NCI-H1930 (cell line): ENCODE measurements at places on chromosomes 3 and 15.

DNA sequence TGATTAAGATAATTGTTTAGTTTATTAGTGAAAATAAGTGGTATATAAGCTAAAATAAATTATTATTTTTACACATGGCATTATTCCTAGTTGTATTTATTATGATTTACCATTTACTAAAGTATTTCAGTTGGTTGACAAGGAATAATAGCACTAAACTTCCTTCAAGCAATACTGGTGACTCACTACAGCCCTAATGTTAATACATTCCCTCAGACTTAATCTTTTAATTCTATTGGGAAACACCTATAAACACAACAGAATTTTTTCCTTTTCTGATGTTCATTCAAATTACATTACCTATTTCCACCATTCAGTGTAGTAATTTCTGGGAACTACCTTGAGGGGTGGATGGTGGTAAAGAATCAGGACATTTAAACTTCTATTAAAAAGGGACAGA is 264.0 kb downstream of the TIGIT start:
- no peak for DNase-seq

- DNase-seq, result no peak
Measured at GRCh38 chr15:67142092-67142766, 76.8 kb downstream of the SMAD3 start.

DNA sequence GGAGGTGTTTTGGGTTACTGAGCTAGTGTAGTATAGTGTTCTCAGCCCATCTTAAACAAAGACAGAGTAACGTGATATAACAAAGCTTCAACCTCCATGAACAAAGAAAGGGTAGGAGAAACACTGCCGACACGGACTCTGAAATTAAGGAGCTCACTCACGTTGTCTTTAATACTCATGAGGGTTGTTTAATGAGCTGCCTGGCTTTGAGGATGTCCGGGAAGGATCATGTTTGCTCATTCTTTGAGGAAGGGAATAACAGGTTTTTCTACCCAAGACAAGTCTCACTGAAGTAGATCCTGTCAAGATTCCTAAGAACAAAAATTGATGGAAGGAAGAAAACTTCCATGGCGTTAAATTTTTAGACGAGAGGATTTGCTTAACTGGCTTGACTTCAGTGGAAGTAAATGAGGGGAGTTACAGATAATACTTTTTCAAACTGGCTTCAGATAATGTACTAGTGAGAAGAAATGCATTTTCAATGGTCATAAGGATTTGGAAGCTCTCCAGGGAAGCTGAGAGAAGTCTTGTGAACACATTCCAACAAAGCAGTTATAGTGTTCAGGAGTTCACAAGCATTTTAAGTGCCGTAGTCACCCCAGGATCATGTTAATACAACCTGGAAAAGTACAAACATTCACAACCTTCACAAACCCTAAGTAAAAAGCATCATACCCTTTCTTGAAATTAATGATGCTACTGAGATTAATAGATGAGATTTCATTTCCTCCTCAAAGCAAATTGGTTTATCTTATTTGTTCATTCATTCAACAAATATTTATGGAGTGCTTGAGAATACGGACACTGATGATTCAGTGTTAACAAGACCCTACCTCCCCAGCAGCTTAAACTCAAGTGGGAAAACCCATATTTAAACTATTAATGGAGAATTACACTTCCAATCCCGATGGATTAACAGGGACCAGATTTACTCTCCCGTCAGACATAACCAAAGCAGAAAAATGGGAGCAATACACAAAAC is 101.5 kb downstream of the SHQ1 start:
- DNase-seq, result no peak

DNA sequence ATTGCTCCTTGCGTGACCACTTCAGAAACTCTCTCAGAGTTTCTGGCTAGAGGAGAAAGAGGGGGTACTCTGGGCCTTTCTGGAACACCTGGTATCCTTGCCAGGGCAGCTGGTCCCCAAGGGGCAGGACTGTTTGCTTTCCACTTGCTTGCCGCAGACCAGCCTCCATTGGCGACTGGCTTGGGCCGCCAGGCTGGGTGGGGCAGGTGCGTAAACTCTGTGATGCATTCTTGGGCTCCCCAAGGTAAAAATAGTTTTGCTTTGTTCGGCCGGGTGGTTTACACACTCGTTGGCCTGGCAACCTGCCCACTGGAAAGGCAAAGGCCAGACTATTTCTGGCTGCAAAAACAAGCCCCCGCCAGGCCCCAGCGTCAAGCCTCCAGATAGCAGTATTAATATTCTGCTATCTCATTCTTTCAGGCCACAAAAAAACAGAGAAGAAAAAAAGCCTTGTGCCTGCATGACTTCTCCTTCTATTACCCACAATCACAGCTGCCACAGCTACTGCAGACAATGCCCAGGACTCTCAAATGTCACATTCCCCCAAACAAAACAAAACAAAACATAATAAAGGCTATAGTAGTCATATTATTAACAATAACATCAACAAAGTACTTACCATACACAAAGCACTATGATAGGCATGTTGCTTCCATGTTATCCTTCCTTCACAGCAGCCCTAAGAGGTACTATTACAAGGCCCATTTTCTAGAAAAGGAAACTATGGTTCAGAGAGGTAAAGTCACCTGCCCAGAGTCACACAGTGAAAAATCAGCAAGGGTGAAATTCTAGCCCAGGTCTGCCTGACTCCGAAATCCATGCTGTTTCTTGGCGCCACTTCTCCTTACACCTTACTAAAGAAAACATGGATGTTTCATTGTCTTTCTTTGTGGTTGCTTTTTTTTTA is 14.0 kb upstream of the SSUH2 start:
- DNase-seq, result no peak

- no peak for DNase-seq
Measured at GRCh38 chr3:162134571-162134970, 638.0 kb downstream of the OTOL1 start.

DNA sequence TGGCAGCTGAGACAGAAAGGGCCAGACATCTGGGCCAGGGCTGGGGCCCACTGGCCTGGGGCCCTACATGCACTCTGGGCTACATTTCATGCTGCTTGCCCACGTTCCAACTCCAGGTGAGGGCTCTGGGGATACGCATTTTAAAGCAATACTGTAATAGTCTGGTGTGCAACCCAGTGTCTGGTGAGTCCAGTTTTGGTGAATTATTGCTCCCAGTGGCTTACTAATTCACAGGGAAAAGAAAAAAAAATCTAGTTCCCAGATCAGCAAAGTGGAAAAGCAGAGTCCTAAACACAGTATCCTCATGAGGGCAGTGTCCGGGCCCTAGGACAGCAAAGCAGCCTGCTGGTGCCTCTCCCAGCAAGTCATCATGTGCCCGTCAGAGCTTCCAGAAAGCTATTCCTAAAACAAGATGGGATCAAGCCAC is 82.4 kb downstream of the CCNL1 start:
- no peak for DNase-seq

- DNase-seq, result no peak
Measured at GRCh38 chr3:194976874-194977273, 291.2 kb downstream of the FAM43A start.

DNA sequence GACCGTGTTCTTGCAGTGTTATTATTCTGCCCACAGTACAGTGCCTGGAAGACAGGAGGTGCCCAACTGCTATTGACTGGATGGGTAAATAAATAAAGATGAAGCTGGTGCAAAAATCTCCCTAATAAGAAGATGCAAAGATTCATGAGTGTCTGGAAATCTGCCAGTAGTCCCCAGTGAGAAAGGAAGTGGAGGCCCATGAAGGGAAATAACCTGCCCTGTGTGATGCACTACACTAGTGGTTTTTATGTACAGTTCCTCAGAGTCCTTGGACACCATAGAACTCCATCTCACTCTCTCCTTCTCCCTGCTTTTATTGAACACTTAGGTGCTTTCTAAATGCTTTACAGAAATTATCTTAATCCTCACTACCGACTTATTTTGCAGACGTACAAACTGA is 8.3 kb upstream of the SUCLG2 start:
- no peak for DNase-seq

DNA sequence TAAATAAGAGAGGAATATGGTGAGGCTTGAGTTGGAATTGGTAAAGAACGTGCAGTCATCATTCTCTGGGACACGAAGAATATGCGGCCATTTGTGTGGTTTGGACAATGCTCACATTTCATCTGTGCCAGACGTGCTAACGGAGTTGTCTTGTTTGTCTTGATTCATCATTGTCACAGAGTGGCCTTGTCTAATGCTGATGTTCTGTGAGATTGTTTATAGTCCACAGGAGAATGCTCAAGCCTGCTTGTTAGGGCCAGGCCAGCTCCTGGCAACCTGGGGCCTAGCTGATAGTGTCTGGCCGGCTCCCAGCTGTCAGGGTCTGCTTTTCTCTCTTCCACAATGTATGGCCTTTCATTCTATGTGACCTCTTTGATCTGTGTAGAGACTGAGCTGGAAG is 384.7 kb downstream of the EDEM1 start:
- DNase-seq, result no peak

DNA sequence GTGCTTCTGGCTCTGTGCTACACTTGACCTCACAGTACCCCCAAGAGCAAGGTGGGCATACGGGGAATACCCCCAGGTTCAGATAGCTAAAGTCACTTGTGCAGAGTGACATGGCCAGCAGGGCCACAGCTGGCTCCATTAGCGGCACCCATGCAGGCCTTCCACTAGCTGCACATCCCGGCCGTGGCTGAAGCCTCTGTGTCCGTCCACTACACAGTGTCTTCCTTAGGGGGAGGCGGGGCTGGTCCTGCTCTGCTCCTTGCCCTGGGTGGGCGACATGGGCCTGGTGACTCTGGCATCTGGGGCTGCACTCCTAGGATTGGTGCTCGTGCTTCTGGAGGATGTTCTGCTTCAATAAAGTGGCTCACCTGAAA is 169.1 kb upstream of the IQSEC1 start:
- DNase-seq, result no peak

- DNase-seq, result no peak
Measured at GRCh38 chr3:41053220-41053619, 146.1 kb upstream of the CTNNB1 start.

DNA sequence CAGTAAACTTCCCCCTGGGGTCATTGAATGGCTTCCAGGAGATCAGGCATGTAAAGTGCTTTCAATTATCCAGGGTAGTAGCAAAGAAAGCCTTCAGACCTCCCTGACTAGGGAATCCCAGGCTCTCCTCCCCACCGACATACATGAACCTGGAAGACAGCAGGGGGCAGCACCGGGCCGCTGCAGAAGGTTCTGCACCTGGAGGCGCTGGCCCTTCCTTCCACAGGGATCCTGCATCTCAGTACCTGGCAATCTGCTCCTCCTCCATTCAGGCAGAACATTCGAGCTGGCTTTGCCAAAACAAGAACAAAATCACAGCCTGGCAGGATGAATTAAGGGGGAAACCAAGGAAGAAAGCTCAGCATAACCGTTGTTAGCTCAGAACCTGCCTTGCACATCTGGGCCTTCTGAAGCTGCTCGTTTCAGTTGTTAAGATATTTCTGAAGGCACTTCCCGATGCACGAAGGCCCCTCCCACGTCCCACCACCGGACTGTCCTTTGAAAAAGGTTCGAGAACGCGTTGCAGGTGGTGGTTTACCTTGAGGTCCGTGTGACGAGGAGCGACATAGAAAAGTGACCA is 237.7 kb downstream of the SLCO3A1 start:
- DNase-seq, result no peak

GRCh38 chr3:192831801-192832347 is 85.8 kb downstream of the MB21D2 start:
- no peak for DNase-seq

GRCh38 chr3:119835556-119835955 is 53.7 kb downstream of the NR1I2 start:
- DNase-seq, result no peak

DNA sequence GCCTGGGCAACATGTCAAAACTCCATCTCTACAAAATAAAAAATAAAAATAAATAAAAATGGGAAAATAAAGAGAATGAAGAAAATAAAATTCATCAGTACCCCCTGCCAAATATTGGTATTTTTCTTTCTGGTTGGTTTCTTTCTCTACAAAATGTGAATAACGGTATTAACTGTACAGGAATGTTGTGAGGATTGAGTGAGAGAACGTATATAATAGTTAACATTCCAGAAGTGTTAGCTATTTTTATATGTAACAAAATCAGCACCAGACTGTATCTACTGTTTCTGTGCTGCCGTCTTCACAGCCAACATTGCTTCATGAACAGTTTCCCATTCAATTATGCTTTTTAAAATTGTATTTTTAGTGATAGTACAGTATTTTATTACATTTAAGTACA is 25.5 kb upstream of the RNU6-1 start:
- DNase-seq, result no peak

GRCh38 chr15:76107169-76107568 is 47.4 kb downstream of the TMEM266 start:
- DNase-seq, result no peak

- no peak for DNase-seq
Measured at GRCh38 chr3:15086699-15087098, 12.2 kb downstream of the RBSN start.

- peak; percentile 18 for DNase-seq
Measured at GRCh38 chr15:41603941-41604911, 45.2 kb downstream of the TYRO3 start.

DNA sequence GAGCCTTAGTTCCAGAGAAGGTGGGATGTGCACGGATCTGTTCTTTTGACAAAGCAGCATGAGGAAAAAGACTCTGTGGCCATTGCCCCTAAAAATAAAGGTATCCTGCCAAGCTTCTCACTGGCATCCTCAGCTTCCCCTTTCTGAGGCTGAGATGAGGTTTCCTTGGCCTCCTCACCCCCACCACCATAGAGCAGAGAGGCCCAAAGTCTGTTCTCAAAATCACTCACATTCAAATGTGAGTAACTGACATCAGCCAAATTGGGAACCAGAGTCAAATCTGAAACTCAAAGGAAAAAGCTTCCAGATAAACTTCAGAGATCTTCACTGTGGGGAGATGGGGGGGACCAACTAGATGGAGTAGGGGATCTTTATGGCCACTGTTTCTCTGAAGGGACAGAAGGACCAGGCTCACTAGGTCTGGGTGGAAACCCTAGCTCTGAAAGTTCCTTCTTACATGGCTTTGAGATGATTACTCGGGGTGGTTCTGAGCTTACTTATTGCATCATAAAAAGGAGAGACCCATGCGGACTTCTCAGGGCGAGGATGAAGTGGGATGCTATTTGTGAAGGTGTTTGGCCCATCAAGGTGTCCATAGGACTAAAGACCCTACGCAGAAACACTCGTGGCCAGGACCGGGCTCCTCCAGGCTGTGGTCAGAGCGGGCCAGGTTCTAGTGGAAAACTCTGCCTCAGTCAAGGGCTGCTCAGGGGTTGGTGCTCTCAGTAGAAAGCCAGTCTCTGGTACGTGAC is 61.5 kb upstream of the MEF2A start:
- DNase-seq, result no peak

DNA sequence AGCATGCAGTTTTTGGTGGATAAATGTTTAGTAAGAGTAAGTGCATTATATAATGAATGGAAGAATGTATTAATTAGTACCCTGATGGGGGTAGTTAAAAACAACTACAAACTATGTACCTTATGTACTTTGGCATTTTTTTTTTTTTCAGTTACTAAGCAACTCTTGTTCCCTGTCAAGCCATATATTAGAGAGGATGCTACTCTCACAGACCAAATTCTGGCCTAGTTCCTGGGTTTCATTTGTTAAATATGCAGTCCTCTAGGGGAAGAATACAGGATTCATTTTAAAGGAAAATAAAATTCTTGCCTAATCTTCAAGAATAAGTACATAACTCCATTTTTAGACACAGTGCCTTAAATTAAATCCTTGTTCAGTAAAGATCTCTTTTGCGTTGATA is 16.9 kb downstream of the FAM98B start:
- DNase-seq, result no peak

GRCh38 chr3:194128202-194128918 is 7.6 kb upstream of the HES1 start:
- no peak for DNase-seq
